Activated naive CD4-positive, alpha-beta T cell treated with anti-CD3 and anti-CD28 coated beads, Interleukin-2, amount 10 ng/mL, durations not matched to agents 5 hours and 36 hours (primary cell): ENCODE measurements at places on chromosomes 7 and 10. TPM values are rescaled to one million over a fixed set of nuclear protein-coding genes. Genes with fewer than 3 reads are reported as not detected.

HMX2 gene
- not detected for total RNA-seq

STEAP1 gene
- not detected for total RNA-seq

ADARB2 gene
- 5.2 TPM for total RNA-seq

AASS gene
- total RNA-seq = 0.67 TPM

HOGA1 gene
- total RNA-seq = not detected

WNT16 gene
- not detected for total RNA-seq

BTBD16 gene
- total RNA-seq = not detected

EPHB6 gene
- 24.2 TPM for total RNA-seq

LAMB4 gene
- not detected for total RNA-seq

CCL24 gene
- total RNA-seq = not detected

FLNC gene
- total RNA-seq = not detected
